ENCODE measurements at places on chromosomes 2 and 18.

DNA sequence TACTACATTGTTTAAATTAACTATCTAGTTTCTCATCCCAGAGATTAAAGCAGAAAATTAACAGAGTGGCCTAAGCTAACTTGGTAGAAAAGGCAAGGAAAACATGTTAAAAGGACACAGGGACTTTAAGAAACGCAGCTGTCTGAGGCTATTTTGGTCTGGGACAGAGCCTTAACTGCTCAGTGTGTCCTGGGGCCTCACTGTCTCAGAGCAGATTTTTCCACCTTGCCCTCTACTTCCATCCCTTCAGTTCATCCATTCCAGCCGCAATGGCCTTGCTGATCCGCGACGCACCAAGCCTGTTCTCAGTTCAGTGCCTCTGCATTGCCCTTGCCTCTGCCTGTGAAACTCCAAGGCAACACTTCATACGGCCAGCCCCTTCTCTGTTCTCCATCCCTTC lies 114.9 kb upstream of the OSR1 start:
- DNase-seq = no peak

DNA sequence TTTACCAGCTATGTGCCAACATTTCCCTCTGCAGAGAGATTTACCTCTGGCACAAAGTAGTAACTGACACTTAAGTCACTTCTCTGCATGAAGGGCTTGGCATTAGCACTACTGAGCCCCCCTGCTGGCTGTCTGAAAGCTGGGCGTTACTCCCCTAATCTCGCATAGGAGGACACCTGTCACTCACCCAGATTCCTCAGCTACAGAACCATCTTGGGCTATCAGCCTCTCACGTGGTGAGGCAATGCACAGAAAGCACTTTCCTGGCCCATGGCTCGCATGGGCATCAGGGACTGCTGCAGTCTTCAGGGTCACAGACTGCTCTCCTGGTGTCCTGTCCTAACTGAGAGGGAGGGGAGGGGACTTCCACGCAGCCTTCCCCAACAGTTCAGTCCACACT lies 12.0 kb downstream of the SERPINE2 start:
- no peak for DNase-seq

DNA sequence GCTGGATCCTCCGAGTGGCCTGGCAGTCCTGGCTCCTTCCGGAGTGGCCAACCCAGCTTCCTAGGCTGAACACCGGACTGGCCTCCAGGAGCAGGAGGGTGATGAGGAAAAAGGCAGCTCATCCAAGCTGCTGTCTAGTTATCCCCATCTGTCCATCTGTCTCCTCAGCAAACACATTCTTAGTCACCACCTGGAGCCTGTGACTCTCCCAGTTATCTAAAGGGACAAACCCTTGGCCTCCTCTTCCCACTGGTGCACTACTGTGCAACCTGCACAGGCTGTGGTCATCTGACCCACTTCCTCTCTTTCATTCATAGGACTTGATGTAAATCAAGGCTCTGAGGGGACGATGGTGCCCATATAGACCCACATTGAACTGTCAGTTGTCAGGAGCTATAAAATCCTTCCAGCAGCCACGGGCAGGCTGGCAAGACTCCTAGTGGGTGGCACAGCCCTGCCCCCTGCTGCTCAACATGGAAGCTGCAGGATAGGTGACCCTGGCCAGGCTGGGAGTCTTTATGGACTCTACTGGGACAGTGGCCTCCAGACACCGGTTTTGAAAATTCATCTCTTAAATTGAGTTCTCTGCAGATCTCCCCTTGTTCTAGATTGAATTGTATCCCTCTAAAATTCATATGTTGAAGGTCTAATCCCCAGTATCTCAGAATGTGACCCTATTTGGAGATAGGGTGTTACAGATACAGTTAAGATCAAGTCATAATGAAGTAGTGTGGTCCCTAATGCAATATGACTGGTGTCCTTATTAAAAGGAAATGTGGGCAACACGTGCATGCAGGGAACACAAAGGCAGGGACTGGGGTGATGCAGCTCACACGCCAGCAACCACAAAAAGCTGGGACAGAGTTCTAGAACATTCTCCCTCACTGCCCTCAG lies 29.3 kb upstream of the DUSP2 start:
- DNase-seq = peak; percentile 96

DNA sequence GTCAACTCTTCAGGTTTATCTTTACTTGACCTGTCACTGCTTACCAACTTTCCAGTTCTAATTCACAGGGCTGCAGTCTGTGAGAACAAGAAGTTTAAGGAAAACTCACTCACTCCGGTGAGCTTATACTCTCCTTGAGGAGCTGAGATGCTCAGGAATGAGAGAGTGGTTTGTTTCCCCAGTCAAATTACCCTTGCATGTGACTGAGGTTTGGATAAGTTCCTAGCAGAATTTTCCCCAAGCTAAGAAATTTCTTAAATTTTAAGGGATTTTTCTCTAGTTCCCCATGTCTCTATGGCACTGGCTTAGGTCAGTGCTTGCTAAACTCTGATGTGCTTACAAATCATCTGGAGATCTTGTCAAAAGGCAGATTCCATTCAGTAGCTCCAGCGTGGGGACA lies 12.8 kb upstream of the CCDC85A start:
- DNase-seq = no peak

- DNase-seq = peak; percentile 96
Measured at GRCh38 chr2:95389245-95390119, 13.0 kb upstream of the FAHD2A start.

- no peak for DNase-seq
Measured at GRCh38 chr18:69876490-69876889, 71.2 kb downstream of the CD226 start.

Data from posterior cingulate gyrus (tissue), 11 donors.